H1 (cell line): ENCODE measurements at places on chromosomes 13 and 19.

- DNase-seq: no peak
Measured at GRCh38 chr13:79939689-79940088, 401.2 kb downstream of the SPRY2 start.

- peak; percentile 72 for DNase-seq
Measured at GRCh38 chr13:45370922-45371406, 30.0 kb upstream of the TPT1 start.

GRCh38 chr13:98026457-98026857 is 73.0 kb downstream of the IPO5 start:
- DNase-seq: no peak

DNA sequence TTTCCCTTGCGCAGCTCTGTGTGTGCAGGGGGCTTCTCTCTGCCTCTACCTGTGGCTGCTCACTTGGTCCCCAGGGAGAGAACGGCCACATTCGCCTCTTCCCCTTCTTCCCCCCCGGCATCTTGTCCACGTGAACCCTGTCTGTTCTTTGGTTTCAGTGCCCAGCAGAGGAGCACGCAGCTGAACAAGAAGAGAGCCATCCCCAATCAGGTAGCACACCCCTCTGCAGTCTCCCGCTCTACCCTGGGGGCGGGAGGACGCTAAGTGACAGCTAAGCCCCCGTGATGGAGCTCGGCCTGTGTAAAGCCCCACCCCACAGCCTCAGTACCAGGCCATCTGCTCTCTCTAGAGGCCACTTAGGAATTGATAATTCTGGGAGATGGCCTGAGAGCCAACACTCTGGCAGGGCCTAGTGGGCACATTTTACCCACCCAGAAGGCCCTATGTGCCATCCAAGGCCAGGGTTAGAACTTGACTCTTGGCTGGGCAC is 30.2 kb downstream of the TMED1 start:
- DNase-seq: no peak

DNA sequence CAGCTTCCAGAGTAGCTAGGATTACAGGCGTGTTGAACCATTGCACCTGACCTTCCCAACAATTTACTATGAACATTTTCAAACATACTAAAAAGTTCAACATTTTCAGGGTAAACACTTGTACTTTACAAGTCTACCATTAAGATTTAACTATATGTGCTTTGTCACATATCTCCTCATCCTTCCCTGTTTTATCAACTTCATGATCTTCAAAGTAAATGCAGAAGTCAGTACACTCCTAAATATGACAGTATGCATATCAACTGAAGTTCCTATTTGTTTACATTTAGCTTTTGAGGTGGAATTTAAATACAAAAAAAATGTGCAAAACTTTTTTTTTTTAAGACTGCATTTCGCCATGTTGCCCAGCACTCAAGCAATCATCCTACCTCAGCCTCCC is 18.5 kb downstream of the LNX2 start:
- DNase-seq: no peak

DNA sequence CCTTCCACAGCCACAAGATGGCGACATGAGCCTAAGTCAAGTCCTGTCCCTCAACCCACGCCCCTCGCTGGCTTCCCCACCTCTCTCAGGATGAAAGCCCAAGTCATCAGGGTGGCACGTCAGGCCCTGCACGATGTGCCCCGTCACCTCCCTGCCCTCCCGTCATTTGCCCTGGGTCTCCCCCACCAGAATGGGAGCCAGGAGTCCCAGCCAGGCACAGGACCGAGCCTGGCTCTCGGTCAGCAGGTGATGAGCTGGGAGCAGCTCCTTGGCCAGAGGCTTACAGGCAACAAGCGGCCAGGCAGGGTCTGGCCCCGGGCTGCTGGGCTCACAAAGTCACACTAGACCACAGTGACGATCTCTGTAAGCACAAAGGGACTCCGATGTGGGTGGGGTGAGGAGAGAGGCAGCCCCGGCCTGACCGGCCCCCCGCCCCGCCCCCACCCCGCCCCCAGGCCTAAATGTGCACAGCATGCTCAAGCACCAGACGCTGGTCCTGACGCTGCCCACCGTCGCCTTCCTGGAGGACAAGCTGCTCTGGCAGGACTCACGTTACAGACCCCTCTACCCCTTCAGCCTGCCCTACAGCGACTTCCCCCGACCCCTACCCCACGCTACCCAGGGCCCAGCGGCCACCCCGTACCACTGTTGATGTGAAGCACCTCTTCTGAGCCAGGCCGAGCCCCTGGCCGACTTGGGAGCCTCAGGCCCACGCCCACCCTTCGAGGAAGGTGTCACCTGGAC is 7.3 kb downstream of the MRPL4 start:
- DNase-seq: peak; percentile 91

GRCh38 chr13:112891477-112892401 is 77.3 kb upstream of the MCF2L start:
- no peak for DNase-seq

GRCh38 chr19:7665076-7665475 is 3.8 kb upstream of the RETN start:
- no peak for DNase-seq

- no peak for DNase-seq
Measured at GRCh38 chr13:97243915-97244781, 22.0 kb downstream of the MBNL2 start.

DNA sequence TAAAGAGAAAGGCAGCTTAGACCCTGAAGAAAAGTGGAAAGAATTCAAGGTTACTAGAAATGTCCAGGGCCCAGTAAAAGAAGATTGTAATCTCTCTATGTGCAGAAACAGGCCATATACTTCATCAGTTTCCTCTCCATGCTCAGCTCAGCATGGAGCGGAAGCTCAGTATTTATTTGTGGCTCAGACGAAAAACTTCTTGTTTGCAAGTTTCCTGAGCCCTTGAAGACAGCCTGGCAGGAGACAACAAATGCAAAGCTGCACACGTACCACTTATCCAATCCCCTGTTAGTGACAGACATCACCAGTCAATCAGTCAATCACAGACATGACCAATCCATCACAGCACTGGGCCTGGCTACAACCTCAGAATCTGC is 8.1 kb upstream of the KLF2 start:
- DNase-seq: no peak

DNA sequence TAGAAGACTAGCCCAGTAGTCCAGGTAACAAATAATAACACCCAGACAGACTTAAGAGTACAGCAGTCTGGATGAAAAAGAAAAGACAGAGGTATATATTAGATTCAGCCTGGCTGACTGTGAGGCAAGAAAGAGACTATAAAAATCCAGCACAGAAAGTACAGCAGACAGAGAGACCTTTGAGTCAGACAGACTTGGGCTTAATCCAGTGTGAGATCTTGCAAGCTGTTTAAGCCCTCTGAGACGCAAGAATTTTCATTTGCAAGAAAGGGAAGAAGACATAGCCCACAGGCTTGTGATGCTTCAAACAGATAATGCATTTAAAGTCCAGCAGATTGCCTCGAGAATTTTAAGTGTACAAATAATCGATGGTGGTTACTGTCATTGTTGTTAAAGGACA is 471.4 kb downstream of the LIG4 start:
- no peak for DNase-seq

- DNase-seq: peak; percentile 51
Measured at GRCh38 chr13:72839831-72840426, 58.0 kb downstream of the PIBF1 start.

DNA sequence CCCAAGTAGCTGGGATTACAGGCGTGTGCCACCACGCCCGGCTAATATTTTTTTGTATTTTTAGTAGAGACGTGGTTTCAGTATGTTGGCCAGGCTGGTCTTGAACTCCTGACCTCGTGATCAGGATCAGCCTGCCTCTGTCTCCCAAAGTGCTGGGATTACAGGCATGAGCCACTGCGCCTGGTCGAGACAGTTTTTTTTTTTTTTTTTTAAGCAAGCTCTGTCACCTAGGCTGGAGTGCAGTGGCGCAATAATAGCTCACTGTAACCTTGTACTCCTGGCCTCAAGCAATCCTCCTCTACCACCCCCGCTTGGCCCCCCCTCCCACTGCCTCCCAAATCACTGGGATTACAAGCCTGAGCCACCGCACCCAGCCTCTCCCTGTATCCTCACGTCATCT is 6.4 kb upstream of the MAP2K7 start:
- DNase-seq: no peak

DNA sequence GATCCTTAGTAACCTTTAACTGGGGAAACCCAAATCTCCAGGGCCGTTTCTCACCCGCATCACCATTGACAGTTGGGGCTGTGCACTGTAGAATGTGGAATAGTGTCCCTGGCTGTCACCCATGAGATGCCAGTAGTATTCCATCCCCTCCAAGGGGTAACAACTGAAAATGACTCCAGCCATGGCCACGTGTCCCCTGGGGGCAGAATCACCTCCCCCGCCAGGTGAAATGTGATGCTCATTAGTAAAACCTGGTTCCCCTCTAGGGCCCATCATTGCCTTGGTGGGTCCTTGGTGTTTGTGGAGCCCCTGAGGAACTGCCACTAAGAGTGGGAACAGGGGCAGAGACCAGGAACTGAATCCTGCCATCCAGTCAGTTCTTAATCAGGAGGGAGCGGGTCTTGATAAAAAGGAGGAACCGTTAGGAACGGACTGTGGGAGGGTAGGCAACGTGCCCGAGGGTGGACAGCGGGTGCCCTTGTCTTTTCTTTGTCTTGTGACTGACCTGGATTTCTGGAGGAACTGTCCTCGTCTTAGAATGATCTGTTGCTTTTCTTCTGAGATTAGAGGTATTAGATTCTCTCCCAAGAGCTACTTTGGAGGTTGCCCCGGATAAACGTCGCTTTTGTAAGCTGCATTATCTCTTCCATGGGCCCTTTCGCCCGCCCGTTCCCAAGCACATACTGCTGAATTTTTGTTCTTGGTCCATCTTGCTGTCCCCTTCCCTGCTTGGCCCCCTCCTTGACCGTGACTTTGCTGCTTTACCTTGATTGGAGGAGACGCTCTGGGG is 3.5 kb downstream of the MYO9B start:
- no peak for DNase-seq

- DNase-seq: no peak
Measured at GRCh38 chr13:24251525-24251924, 57.9 kb upstream of the C1QTNF9 start.

- no peak for DNase-seq
Measured at GRCh38 chr19:35596366-35596999, 10.5 kb downstream of the PMIS2 start.

DNA sequence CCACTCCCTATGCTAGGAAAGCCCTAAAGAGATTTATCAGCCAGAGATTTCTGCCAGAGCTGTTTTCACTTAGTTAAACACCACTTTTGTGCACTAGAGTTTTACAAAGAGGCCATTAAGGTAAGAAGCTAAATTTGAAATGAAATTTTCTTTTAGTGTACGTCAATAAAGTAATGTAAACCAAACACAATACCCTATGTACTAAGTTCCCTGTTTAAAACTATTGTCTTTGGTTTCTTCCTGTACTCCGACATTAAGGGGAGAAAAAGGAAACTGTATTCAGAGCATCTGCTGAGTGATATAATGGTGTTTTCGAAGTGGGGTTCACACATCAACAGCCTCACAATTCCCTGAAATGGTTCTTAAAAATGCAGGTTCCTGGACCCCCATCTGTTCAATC is 40.7 kb upstream of the STARD13 start:
- no peak for DNase-seq

DNA sequence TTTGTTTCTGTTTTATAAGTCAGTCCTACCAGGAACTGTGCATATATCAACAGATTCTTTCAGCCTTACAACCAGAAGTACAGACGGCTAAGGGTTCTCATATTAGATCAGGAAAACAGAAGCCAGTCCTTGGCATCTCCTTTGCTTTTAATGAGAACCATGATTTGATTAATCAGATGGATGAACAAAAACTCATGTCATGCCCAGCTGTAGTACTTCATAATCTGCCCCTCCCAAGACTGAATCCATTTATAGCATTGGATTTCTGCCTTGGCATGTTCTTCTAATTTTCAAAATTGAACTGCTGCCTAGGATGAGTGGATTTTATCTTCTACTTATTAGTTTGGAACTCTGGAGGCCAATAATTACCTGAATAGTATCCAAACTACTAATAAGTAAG is 617.2 kb downstream of the SLITRK5 start:
- DNase-seq: no peak

- DNase-seq: no peak
Measured at GRCh38 chr13:27967203-27967735, 1.8 kb downstream of the CDX2 start.

DNA sequence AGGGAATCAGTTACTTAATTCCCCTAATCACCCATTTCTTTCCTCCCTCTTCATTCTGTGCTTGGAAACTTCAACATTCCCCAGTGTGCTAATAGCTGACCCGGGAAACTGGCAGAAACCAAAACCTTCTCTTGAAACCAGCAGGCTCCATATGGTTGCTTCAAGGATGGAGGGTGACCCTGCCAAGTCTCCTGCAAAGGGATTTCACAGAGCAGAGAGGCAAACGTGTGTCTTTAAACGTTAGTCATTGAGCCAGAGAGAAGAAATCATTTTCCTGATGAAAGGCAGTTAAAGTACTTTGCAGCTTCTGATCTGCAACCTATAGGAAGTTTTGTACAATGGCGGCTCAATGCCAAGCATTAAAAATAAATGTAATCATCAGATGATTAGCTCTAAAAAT is 220.9 kb downstream of the POU4F1 start:
- no peak for DNase-seq

- DNase-seq: no peak
Measured at GRCh38 chr13:33053397-33054066, 37.3 kb downstream of the KL start.

- no peak for DNase-seq
Measured at GRCh38 chr19:1748115-1748872, 5.0 kb upstream of the ONECUT3 start.

DNA sequence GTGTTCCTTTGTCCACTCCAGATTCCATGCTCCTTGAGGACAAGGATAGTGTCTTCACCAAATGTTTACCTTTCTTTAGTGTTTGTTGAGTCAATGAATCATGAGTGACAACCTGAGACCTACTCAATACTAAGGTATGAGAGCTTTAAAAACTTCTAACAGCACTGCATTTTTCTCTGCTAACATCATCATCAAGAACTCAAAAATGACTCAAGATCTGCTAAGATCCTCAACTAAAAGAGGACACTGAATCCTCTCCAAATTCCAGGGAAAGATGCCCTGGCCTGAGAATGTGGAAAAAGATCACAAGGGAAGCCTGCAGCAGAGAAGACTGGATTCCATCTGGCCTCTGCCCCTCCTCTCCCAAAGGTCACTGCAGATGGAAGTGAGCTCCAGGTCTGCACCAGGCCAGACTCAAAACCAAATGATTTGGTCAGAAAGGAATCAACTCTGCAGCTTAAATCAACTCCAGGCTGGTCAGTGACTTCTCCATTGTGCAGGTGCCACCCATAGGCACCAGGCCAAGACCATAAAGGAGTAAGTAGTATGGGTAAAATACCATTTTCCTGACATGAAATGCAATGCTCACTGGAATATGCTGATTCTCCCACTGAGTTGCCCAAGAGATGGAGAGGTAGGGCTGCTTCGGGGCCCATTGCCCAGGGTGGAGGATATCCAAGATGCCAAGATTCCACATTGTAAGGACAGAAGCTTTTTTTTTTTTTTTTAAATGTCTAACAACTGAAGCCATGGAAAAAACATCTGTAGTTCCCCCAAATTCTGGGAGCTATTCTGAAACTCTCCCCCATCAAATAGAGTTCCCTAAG is 89.5 kb upstream of the DOCK9 start:
- no peak for DNase-seq

DNA sequence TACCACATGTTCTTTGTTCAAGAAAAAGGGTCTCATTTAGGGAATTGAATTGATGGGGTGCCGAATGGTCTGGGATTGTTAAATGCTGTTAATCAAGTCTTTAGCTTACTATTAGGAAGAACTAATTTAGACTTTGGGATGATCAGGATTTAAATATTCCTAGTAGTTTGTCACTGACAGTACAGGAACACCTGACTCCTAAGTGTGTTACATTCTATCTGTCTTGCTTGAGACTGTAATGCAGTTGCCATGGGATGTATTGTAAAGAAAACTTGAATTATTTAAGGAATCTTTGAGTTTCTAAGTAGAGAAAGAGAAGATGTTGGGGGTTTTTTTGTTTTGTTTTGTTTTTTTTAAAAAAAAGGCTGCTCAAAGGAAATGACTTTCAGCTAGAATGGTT is 17.8 kb upstream of the KCTD4 start:
- DNase-seq: no peak
